ENCODE measurements at places on chromosomes 3 and 15.

- no peak for DNase-seq
Measured at GRCh38 chr3:19159966-19160635, 11.8 kb downstream of the KCNH8 start.

DNA sequence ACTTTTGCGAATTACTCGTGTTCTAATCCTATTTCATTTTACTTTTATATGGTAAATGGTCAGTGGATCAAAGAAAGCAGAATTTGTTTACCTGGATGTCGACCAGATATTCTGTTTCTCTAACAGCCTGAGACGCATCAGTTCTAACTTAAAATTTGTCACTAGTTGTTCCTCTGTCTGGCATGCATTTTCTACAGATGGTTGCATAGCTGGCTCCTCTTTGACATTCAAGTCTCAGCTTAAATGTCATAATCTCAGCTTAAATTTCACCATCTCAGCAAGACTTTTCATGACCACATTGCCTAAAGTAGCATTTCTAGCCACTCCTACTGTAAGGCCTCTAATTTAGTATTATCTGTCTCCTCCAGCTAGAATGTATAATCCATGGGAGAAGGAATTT, 609.3 kb downstream of the AGBL1 start:
- no peak for DNase-seq

DNA sequence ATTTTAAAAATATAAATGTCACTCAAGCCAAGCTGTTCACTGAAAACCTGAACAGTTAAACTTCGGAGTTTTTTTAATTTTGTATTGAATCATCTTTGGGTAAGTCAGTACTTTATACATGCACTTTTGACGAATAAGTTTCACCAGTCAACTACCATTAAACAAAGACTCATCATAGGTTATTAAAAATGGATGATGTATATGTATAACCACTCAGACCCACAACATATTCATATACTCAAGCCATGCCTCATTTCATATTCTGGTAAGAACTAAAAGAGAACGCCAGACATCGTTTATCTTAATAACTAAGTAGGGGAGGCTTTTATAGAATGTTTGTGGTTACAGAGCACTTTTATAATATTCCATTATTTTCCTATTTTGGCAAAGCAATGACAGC, 18.3 kb downstream of the MSL2 start:
- DNase-seq: no peak

- DNase-seq: no peak
Measured at GRCh38 chr15:90851940-90852339, 16.4 kb upstream of the FURIN start.

GRCh38 chr3:31695280-31696008, 162.7 kb downstream of the STT3B start:
- DNase-seq: no peak

- no peak for DNase-seq
Measured at GRCh38 chr15:25469377-25469776, 30.6 kb upstream of the UBE3A start.

- no peak for DNase-seq
Measured at GRCh38 chr3:30162579-30162978, 443.8 kb upstream of the TGFBR2 start.

DNA sequence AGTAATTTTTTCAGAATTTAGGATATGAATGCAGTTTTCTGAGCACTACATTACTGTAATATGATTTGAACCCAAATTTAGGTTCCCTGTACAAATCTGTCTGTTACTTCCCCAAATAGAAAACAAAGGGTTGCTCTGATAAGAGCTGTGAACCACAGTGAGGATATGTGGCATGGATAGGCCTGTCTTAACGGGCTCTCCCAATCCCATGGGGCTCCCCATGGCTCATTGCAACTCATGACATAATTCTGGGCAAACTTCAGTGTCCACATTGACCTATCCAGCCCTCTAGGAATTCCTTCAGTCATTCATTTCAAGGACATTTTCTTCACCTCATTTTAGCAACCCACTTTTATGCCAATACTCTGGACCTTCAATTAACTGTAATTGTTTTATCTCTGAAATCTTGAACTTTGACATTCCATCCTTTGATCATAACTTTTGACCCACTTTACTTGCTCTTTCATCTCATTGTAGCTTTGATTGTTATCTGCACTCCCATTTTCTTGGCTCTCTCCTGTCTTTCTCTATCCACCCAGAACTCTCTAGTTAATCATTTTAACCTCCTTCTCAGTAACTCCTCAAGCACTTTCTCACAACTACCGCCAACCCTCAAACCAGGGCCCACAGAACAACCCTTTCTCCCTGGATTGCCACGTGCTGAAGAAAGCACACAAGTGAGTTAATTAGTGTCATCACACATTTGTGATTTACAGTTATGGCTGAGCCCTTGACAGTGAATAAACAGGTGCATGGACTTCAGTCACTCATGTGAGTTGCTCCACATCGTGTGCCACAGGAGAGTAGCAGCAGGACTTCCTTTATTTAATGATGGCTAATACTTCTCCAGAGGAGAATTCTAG, 94.9 kb upstream of the AADACL2 start:
- DNase-seq: no peak

DNA sequence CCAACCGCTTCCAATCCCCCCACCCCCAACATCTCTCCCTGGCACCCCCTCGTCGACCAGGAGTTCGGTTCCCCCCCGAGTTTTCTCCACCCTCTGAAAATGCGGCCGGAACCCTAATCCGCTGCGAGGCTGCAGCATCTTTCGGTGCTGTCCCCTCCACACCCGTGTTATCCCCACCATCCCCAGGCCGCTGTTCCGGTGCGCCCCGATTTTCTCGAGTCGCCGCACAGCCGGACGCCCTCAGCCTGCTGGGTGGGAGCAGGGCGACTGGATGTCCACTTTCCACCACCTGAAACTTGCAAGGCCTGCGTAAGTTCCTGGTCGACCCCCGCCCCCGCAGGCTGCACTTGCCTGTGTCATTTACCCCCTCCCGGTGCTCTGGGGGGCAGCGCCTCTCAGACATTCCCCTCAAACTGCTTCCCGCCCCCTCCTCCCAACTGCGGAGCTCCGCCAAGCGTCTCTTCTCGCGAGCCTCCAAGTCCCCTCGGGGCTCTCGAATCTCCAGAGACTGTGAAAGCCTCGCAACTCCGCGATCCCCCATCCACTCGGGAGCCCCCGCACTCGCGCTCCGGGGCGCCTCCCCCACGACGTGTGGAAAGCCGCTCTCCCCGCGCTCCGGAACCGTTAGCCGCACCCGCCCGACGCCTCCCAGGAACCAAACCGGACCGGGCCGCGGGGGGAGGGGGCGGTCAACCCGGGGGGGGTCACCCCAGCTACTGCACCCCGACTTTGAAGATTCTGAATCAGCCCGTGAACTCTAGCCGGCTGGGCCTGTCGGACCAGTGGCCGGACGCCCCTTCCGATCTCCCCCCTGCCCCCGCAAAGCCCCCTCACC, 566 bp downstream of the ETV5 start:
- no peak for DNase-seq

- no peak for DNase-seq
Measured at GRCh38 chr15:53573091-53573490, 186.4 kb downstream of the WDR72 start.

- DNase-seq: no peak
Measured at GRCh38 chr15:77021803-77022381, 27.0 kb downstream of the PSTPIP1 start.

DNA sequence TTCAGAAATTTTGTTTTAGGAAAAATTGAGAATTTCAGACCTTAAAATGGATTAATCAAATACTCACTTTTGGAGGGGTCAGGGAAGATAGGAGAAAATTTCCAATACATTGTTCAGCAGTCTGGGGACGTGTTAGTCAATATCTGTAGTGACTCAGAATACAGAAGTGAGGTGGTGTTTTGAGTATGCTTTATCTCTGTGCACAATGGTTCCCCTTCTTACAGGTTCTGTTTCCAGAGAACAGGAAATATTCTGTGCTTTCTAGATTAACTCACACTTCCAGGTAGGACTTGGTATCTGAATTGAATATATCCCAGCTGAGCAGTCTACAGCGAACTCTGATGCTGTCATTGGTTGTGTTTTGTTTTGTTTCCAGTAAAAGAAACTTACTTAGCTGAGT, 30.7 kb upstream of the CCDC54 start:
- DNase-seq: no peak

GRCh38 chr3:12444582-12445471, 39.5 kb upstream of the TSEN2 start:
- DNase-seq: no peak

DNA sequence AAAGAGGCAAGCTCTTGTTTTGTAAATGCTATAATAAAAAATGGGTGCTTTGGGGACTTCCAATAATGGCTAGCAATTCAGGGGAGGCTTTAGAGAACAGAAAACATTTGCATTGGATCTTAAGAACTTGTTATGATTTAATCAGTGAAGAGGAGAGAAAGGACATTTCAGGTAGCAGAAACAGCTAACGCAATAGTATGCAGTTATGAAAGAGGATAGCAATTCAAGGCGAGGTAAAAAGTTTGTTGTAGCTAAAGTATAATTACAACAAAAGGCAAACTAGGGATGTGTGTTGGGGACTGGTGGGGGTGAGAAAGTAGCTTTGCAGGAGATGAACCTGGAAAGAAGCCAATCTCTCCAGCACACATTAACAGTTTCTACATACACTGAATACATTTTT, 558.7 kb upstream of the SEMA6D start:
- no peak for DNase-seq

DNA sequence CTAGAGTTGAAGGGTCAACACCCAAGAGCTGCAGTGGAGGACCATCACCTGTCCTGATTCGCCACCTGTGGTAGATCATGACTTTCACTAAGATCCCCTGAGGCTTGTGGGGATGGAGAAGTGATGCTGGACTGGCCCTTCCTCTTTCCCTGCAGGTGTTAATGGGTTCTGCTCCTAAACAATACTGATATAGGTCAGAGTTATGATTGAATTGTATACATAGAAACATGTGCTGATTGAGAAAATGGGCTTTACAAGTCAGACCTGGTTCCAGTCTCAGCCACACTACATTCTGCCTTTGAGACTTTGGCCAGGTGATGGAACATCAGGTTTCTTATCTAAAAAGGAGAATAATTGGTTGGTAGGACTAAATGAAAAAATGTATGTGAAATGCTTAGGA, 418.9 kb upstream of the TPRG1 start:
- no peak for DNase-seq

DNA sequence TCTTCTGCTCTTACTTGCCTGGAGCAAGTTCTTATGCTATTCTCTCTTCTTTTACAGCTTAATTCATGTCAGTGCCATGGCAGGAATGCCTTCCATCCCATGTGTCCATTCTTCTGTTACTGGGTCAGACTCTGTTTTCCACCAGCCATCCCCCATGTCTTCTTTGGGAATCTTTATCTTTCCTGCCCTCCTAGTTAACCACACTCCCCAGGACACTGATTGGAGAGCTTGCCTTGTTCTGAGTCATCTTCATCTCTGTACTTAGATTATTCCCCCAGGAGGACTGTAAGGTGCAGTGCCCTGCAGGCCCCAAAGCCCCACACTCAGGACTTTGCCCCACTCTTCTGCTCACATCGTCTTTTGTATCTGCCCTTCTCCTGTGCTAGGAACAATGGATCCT, 3.6 kb downstream of the ABHD17C start:
- DNase-seq: no peak

- DNase-seq: no peak
Measured at GRCh38 chr3:57065588-57065987, 5.1 kb downstream of the SPATA12 start.

DNA sequence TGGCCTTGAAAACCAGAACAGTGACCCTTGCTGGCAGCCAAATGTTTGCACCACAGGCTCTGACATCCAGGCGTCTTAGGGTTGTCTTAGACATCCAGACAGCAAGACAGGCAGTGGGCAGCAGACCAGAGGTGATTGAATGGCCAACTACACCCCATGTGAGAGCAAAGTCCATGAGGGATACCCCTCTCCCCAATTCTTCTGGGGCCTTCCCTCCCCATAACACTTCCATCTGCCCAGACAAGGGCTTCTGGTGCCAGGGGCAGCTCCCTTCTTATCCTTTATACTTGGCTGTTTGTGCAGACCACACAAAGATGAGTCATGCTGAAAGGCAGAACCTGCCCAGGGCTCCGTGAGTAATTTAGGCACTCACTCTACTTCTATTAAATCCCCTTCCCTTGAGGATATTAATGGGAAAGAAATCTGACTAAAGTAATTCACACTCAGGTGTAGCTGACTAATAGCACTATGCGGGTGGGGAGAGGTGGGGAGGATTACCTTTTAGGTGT, 257.9 kb downstream of the UACA start:
- DNase-seq: no peak

Data from activated CD8-positive, alpha-beta memory T cell treated with anti-CD3 and anti-CD28 coated beads for 1 hour (primary cell).